ENCODE measurements at places on chromosomes 4 and X.

GRCh38 chr4:99356992-99357391 lies 4.4 kb upstream of the ADH1C start:
- DNase-seq, result no peak

GRCh38 chrX:19593690-19594089 lies 78.4 kb upstream of the MAP3K15 start:
- no peak for DNase-seq

DNA sequence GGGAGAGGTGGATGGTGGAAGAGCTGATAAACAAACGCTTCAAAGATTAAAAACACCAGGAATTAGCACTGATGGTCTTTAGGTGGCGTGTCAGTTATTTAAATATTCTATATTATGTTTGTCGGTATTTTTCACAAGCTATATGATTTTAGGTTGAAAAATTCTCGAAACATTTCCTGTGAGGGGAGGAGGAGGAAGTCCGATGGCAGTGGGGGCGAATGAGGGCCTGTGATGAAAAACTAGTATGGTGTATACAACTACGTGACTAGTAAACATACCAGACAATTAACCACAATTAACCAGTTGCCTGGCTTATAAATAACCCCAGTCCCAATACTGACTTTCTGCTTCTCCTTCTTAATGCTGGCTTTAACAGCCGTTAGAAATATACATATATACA lies 595 bp upstream of the NAP1L2 start:
- DNase-seq, result no peak

DNA sequence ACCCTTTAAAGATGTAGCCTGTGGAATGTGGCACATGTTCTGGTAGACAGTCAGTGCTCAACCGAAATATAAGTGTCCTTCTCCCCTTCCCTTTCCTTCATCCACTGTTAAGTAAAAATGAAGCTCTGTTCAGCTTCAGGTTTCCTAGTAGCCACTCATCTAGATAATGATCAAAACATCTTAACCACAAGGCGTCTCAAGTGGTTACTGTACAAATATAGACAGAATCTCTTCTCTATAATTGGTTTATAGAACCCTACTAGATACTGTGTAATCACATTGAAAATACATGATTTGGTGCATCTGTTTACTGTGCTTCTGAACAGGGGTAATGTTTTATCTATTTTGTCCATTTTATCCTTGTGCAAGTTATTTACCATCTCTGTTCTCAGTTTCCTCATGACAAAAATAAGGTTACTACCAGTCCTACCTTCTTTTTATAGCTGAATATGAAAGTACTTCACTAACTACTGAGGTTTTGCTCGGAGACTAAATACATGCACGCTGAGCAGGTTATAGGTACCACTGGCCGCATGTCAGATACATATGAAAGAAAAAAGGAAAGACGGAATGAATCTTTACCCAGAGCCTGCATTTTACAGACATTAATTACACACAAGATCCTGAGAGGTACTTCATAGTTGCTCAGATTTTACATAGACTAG lies 20.3 kb upstream of the SLC25A4 start:
- DNase-seq, result no peak

- DNase-seq, result no peak
Measured at GRCh38 chrX:19924285-19924684, 36.9 kb upstream of the SH3KBP1 start.

- DNase-seq, result no peak
Measured at GRCh38 chrX:13051529-13052172, 7.2 kb upstream of the FAM9C start.

- DNase-seq, result no peak
Measured at GRCh38 chr4:67084783-67085182, 460.5 kb downstream of the CENPC start.

GRCh38 chrX:152674135-152674534 lies 24.5 kb upstream of the MAGEA3 start:
- DNase-seq, result no peak

- peak; percentile 40 for DNase-seq
Measured at GRCh38 chr4:41613386-41613785, 75.4 kb downstream of the LIMCH1 start.

Measured in Right ventricle myocardium superior (tissue), 1 donor.